NAMALWA (cell line): ENCODE measurements at places on chromosomes 16 and 17.

- no peak for DNase-seq
These were observed 111.4 kb downstream of the IRX3 start for GRCh38 chr16:54175169-54175551.

DNA sequence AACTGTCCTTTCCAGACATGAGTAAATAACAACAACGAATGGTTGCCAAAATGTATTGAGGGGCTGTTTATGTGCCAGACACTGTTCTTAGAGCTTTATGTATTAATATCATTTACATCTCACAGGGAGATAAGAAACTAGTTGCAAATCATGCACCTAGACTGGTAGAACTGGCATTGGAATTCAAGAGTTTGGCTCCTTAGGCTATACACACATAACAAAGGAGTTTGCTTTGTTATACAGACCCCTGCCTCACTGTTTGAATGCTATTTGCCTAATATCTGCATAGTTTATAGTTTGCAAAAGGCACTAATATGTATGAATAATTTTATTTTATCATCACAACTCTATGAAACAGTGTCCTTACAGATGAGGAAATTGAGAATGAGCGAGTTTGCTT is 100.0 kb downstream of the FTO start:
- no peak for DNase-seq

- no peak for DNase-seq
These were observed 9.6 kb downstream of the NME3 start for GRCh38 chr16:1761751-1762150.

DNA sequence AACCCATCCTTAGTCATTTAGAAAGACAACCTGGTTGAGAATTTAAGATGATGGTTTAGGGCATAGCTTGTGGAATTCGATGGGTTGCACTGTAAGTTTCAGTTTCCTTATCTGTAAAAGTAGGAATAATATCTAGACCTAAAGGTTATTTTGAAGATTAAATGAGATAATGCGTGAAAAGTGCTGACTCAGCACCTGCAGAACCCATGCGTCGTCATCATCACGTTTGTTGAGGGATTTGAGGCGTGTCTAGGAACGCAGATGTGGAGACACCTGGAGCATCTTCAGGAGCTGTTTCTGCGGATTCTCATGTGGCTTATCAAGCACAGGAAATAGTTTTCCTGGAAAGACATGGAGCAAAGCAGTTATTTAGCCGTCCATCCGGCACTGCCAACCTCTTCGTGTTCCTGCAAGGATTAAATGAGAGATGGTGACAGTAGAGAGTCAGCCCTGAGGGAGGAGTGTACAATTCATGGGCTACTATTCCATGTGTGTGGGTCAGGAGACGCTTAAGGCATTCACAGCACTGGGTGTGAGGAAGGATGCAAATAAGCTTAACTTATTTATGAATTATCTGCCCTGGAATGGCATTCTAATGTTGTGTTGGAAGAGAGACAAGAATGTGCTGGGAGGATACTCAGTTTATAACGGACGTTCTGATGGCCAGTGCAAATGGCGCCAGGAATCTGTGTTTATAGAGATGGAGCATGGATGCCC is 536.1 kb downstream of the MAF start:
- DNase-seq: no peak

- DNase-seq: no peak
These were observed 305.0 kb upstream of the CCL2 start for GRCh38 chr17:33950061-33950460.

GRCh38 chr17:50062293-50063243 is 6.7 kb downstream of the ITGA3 start:
- no peak for DNase-seq

- no peak for DNase-seq
These were observed 88.7 kb downstream of the FOXL1 start for GRCh38 chr16:86667035-86667434.

GRCh38 chr16:50662306-50662940 is 18.7 kb downstream of the SNX20 start:
- no peak for DNase-seq

DNA sequence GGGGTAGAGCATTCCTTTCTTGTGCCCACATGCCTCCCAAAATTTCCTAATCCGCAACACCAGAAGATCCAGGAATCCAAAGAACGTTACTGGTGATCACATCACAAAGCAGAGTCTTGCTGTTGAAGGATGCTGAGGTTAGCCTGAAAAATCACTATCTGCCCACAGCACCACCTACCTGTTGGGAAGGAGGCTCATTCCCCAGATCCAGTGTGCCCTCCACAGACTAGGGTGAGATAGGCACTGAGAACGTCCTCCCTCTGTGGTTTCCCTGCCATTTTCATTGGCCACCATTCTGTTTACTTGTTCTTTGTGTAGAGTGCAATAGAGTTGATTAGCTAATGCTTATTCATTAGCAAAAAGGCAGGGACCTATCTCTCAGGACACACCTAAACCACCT is 30.3 kb downstream of the RCVRN start:
- DNase-seq: no peak

DNA sequence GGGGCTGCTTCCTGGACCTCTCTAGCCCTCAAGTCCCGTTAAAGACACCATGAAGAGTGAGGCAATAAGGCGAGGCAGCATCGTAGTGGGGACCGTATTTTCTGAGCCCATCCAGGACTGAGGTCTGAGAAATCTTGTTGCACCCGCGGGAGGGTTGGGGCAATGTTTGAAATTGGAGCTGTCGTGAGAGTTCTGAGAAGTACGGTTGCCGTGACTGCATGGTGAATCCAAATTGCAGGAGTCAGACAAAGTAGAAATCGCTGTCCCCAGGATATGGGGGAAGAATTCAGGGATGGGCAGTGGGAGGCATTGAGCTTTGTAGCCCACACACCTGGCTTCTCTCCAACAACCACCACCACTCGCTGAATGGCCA is 42.0 kb upstream of the RPL38 start:
- no peak for DNase-seq

DNA sequence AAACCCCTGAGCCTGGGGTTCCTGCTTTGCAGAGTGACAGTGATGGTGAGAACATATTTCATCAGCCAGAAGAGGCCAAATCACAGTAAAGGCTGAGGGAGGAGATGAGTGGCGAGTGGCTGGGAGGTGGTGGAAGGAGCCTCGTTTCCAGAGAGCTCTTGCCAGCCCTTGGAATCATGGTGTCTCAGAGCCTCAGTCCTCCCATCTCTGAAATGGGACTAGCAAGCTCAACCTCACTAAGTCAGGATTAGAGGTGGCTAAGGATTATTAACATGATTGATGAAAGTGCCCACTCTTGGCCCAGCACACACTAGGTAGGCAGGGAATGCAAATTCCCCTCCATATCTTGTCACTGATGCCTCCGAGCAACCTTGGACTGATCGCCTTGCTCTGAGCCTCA is 43.0 kb downstream of the IL4R start:
- DNase-seq: no peak

DNA sequence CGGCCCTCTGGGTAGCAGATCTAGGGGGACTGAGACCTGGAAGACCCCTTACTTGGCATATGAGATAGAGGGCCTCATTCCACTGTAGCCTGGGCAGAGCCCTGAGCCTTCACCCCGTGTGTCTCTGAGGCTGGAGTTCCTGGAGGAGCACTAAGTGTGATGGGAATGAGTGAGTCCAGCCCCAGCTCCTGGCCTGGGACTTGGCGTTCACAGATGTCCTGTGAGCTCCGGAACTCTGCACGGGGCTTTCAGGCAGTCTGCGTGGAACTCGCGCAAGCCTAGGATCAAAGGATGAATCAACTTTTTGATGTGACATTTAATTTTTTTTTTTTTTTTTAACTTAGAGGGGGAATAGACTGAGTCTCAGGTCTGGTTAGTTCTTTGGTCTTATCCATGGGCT is 1.8 kb downstream of the NKD1 start:
- DNase-seq: no peak

GRCh38 chr17:39018267-39019134 is 51.3 kb upstream of the FBXO47 start:
- peak; percentile 11 for DNase-seq

DNA sequence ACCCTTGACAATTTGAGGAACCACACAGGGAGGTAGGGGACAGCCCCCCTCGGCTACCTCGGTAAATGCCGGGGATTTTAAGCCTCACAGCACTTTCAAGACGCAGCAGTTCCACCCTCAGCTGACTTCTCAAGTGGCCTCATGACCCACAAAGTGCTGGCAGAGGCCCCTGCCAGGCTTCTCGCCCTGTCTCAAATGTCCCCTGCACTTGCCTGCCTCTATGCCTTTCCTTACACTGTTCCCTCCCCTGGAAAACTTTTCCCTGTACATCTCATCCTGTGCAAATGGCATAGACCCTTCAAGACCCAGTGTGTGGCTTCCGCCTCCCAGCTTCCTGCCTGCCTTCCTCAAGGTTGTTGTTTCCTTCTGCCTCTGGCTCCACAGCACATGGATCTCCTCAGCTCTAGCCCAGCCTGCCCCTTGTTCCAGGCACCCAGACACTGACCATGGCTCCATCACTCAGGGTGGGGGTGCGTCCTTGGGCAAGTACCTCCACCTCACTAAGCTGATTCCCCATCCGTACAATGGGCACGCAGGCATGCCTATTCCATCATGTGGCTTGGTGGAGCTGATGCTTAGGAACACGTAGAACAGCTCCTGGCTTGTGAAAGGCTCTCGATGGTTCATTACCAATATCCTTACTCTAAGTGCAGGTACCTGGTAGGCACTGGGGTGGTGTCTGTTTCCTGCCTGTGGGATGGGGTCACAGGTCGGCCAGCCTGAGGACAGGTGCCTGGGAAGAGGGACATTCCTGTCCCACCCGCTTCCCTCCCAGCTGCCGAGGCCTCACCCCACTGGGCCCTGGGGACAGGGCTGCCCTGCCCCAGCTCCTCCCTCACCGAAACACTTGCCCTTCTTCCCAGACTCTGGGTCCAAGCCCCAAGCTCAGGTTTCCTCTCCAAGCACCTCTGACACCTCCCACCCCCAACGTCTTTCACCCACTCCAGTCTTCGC is 24.0 kb downstream of the MMP15 start:
- no peak for DNase-seq

DNA sequence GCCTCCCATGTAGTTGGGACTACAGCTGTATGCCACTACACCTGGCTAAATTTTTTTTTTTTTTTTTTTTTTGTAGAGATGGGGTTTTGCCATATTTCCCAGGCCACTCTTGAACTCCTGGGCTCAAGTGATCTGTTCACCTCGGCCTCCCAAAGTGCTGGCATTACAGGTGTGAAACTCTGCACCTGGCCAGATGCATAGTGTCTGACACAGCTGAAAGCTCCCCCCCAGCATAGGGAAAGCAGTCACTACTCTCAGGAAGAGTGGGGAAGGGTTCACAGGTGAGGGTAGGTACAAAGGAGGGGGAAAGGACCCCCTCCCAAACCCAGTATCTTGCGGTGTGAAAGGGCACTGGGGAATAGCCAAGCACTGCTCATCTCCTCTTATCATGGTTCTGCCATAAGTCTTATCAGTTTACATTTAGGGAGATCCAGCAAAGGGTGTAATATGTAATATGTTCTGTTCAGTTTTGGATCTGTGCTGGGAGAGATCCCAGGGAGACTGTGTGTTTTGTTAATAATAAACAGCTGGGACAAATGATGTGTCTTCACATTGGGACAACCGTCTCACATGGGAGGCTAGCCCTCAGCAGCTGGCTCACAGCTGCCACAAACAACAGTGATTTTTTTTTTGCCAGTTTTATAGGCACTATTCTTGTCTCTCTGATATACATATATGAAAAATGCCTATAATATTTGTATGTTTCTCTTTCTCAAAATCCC is 6.8 kb upstream of the CAVIN1 start:
- DNase-seq: no peak

DNA sequence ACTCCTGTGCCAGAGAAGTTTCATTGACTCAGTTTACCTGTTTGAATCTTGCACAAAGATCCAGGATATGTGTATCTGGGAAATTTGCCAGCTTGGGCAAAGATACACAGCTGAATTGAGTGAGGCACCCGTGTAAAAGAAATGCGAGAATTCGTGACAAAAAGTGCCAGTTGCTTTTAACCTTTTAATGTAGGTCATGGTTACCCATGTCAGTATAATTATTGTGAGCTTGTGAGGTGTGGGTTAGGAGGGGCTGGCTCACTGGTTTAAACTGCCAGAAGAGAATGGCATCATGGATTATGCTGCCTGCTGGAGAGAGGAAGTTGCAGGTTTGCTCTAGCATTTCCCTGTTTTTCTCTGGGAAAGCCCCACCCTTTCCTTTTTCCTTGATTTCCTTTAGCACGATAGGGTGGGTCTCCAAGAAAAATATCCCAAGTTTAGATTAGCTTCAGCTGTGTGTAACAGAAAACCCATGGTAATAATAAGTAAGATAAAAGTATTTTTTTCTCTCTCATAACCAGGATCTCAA is 24.8 kb upstream of the NDRG4 start:
- no peak for DNase-seq

GRCh38 chr16:31880322-31880979 is 6.8 kb downstream of the ZNF267 start:
- no peak for DNase-seq

GRCh38 chr16:84706856-84707255 is 7.1 kb downstream of the USP10 start:
- no peak for DNase-seq

DNA sequence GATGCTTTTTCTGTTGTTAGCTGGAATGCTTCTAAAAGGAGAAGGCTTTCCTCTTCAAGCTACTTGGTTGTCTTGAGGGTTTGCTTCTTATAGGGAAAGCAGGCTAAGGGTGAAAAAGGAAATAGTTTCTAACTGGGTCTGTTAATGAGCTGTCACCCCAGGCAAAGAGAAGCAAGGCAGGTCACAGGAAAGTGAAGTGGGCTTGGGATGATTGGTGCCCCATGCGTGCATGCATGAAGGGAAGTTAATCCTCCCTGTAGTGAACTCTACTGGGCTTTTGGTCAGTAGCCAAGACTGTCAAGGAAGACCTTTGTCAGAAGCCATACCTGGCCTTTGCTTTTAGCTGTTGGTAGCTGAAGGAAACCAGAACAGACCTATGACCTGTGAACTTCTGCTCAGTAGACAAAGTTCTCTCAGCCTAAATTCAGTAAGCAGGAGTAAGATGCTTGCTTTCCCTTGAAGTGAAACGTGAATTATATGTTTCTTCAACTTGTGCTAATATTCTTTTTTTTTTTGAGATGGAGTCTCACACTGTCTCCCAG is 16.5 kb downstream of the TENT4B start:
- no peak for DNase-seq
